Cortex of kidney (tissue), 1 donor: ENCODE measurements at places on chromosomes 6 and 20.

DNA sequence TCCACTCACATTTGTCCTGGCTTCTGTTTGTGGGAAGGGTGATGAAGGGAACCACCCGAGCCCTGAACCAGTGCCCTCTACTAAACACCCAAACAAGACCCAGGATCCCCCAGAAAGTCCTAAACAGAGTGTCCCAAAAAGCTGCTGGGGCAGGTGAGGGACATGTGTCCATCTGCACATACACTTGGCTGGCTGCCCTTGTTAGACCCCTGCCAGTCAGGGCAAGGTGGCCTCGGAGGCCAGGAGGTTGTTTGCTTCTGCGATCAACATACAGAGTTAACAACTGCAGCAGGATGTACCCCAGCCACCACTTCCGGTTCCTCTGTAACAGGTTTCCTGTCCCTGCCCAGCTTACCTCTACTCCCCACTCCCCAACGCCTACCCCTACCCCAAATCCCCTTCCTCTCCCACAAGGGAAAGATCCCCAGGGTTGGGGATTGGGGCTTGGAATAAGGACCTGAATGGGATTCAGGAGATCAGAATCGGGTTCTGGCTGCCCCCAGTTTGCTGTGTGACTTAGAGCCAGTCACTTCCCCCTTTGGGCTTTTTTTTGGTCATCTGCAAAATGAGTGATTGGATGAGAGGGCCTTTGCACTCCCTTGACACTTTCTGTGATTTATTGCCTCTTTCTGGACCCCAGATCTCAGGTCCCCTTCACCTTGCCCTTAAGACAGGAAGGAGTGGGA is 13.9 kb downstream of the DEF6 start:
- no peak for DNase-seq

DNA sequence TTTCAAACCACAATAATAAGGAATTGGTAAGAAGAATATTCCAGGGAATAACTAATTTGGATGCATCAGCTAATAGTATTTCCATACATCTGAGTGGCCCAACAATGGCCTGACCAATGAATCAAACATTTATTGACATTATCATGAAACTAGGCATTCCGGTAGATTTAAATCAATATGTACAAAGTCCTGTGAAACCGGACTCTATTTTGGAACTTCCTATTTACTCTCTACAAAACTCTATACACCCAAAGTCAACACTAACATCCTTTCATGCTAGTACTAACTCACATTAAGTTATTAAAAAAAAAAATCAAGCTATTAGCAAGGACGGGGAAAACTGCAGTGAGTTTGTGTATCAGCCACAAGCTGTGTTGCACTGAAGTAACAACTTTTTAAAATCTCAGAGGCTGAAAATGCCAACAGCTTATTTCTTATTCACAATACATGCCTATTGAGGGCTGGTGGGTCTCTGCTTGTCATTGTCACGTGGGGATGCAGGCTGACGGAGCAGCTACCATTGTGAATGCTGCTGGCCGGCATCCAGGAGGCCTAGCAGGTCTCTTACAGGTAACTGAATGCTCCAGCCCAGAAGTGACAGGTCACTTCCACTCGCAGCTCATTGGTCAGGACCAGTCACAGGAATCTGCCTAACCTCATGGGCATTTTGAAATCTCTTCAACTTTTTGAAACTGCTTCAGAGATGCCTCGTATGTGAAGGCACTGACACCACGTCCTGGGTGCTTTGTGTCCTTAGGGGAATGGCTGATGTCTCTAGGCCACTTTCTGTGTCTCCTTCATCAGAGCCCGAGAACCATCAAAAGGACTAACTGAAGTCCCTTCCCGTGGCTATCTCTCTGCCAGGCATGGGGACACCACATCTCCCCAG is 76.3 kb downstream of the SLC22A23 start:
- DNase-seq = no peak

DNA sequence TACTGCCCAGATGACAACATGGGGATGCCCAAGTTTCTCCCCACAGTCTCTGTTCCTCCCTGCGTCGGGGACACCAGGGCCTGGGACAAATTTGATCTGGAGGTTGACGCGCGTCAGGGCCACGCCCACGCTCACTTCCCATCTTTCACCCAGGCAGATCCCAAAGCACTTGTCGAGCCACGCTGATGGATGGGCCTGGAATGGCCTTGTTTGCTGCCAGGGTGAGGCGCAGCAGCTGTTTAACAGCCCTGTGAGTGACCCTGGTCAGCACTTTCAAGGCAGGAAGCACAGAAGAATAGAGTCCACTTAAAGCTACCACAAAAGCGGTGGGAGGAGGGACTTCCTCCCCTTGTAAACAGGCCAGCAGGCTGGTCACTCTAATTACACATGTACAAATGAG is 324.7 kb upstream of the JARID2 start:
- no peak for DNase-seq

GRCh38 chr6:75397656-75398465 is 95.7 kb downstream of the FILIP1 start:
- DNase-seq = no peak
